ENCODE measurements at places on chromosomes 13 and 19.

GRCh38 chr13:113029487-113030258 lies 60.7 kb downstream of the MCF2L start:
- peak; percentile 6 for DNase-seq

DNA sequence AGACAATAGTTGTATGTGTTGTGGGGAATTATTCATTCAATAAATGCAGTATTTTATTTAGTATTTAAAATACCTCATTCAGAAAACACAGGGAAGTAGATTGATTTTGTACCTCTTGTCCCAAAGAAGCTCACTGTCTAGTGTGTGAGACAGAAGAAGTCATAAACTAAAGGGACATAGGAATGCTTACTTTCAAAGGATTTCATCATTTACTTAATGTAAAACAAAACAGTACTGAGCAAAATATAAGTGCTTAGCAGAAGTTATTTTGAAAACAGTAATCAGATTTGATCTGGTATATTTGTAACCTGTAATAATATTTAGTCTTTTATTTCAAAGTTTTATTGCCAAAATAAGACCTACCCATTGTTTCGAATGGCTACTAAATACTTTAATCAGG lies 117.9 kb downstream of the TDRD3 start:
- DNase-seq: no peak

GRCh38 chr13:50941146-50941545 lies 31.6 kb downstream of the RNASEH2B start:
- no peak for DNase-seq

GRCh38 chr13:73816702-73817101 lies 317.5 kb downstream of the KLF12 start:
- no peak for DNase-seq

DNA sequence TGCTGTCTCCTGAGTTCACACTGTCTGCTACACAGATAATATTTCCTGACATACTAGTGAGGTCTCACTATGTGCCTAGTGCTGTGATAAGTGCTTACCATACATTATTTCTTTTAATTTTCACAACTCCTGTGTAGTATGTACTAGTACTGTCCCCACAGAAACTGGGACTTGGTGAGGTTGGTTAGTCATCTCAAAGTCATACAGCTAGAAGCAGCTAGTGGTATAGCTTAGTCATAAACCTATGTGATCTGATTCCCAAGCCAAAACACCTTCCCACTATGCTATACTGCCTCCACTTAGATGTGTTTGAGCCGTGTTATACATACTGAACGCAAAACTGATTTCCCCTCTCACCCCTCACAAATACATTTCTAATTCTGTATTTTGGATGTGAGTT lies 10.5 kb downstream of the MTMR6 start:
- DNase-seq: no peak

DNA sequence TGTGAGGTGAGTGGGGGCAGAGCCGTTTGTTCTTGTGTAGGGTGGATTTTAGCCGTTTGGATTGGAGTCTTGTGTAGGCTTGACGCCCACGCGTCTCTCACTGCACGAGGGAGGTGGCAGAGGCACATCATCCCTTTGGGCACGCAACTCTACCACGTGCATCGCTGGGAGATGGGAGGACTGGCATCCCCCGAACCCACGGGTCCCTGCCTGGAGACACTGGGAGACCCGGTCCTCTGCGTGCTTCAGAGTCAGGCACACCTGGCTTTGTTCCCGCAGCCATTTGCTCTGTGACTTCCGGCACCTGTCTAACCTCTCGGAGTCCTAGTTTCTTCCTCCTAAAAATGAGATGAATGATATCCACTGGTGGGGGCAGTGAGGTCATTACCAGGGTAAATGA lies 6.4 kb downstream of the ARHGEF7 start:
- DNase-seq: no peak

- DNase-seq: no peak
Measured at GRCh38 chr13:43139211-43139610, 115.8 kb downstream of the DNAJC15 start.

GRCh38 chr19:5567970-5568407 lies 236 bp upstream of the TINCR start:
- DNase-seq: no peak

All from central memory CD4-positive, alpha-beta T cell (primary cell).